Stimulated activated CD8-positive, alpha-beta memory T cell treated with anti-CD3 and anti-CD28 coated beads, Interleukin-15, amount 100 ng/mL, for 48 hours (primary cell): ENCODE measurements at places on chromosomes 4 and X.
A peak's percentile ranks its signal among the peaks of the same experiment; 100 is the strongest.

- no peak for DNase-seq
Observed at GRCh38 chrX:9804444-9804843, 18.2 kb downstream of the SHROOM2 start.

DNA sequence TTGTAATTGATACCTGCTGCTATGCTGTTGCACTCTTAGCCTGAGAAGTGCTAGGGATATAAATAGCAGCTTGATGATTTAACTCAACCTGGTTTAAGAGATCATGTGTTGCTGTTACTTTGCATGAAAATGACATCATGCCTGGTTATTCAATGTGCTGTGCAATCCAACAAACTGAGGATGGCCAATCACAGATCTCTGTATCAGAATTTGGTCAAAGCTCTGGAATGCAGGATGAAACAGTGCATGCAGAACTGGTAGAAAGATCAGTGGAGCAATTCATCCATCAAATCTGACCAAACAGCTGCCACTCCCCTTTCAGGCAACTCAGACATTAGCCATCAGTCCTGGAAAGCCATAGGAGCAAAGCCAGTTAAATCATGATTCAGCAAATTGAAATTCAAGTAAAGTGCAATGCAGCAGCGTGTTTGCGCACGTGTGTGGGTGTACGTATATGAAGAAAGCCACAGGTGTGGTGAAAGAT is 160.3 kb upstream of the RASGEF1B start:
- no peak for DNase-seq

DNA sequence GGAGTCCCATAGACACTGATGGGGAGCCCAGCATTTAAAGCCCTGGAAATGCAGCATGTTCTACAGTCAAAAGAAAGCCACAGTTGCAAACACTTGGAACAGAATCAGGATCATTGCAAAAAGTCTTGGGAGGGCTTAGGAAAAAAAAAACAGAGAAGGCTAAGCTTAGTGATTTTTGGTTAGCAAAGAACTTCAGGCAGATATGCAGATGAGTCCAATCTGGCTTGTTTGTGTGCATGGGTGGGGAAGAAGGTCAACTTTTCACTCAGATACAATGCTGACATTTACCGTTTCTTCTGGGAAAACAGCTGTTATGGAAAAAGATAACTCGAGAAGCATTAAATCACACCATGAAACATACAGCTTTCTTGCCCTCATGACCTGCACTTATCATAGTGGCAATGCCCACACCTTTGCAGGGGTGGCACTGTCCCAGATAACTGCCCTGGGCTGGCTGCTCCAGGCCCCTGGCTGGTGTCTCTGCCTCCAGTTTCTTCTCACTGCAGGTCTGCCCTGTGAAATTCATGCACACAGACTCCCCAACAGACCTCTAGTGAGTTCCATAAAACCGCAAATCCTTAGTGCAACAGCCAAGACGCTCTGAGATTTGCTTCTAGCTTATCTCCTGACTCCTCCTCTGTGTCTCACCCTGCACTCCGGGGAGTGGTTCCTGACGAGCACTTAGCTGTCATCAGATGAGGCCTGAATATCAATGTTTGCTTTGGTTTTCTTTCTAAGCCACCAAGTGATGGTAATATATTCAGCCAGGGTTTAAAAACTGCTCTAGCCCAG is 99.2 kb downstream of the DRD5 start:
- no peak for DNase-seq

GRCh38 chrX:40176351-40177116 is 78.8 kb upstream of the BCOR start:
- DNase-seq = peak; percentile 70

DNA sequence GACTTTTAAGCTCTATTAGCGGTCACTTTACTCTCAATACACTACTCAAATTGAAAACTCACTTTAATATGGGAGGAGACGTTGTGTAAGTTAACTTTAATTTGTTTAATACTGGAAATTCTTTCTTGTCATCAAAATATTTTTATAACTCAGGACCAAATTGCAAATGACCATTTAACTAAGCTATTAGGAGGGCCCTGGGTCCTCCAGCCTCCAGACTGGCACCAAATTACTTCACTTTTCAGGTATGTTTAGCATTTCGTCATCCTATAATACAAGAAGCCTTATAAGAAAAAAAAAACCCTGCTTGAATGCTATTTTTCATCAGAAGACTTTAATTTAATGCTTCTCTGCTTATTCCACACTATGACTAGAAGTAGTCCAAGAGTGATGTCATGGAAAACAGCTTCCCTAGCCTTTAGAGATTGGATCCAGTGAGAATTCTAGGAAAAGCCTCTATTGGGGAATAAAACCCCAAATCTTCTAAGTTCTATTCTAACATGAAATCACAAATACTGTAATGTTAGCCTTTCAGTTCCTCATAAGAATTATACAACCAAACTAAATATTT is 6.6 kb downstream of the KLHL15 start:
- DNase-seq = no peak
